AG04450 (cell line): ENCODE measurements at places on chromosomes 7 and 10.

GRCh38 chr7:108102671-108103312, 27.4 kb downstream of the LAMB4 start:
- no peak for DNase-seq

- no peak for DNase-seq
Observed at GRCh38 chr7:88185650-88186049, 34.2 kb downstream of the SRI start.

DNA sequence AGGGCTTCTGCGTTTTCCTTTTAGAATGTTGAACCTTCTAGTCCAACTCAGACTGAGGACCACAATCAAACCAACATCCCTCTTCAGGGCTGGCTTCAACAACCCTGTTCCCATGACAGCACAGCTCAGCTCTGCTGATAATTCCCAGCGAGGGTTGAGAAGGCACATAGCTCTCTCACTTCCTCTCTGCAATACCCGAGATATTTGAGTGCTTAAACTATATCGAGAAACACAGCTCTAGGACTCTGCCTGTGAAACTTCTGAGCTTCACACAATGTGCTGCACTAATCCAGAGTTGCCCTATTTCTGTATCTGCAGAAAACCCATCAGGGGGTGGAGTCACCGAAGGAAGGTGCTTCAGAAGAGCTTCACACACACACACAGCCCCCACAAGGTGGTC, 1.6 kb upstream of the ADARB2 start:
- DNase-seq: no peak

GRCh38 chr7:7330997-7331396, 148.7 kb downstream of the C1GALT1 start:
- no peak for DNase-seq

DNA sequence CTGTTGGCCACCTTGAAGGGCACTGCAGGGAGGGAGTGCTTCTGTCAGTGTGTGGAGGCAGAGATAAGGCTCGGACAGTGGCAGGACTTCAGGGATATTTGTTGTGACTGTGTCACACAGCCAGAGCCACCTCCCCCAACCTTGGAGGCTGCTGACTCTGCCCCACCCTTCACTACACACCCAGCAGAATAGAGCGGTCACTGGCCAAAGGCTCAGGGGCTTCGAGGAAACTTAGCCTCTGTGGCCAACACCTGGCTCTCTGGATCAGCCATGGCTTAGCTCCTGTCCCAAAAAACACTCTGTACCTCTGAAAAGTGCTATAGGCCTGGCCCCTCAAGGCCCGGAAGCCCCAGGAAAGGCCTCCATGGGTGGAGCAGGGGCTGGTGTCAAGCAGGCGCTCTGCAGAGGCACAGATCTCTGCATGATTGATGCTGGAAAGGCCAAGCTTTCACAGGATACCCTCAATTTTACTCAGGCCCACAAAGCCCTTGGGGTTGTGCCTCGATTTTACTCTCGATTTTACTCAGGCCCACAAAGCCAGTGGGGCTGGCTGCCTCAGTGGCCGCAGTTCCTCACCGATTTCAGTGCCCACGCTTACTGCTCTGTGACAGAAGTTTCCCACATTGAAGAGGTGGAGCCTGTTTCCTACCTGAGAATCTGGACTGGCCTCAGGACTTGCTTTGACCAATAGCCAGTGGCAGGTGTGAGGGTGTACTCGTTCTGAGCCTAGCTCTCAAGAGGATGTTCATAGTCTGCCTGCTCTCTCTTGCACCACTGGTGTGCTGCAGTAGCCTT, 113.2 kb upstream of the GPR26 start:
- DNase-seq: no peak

DNA sequence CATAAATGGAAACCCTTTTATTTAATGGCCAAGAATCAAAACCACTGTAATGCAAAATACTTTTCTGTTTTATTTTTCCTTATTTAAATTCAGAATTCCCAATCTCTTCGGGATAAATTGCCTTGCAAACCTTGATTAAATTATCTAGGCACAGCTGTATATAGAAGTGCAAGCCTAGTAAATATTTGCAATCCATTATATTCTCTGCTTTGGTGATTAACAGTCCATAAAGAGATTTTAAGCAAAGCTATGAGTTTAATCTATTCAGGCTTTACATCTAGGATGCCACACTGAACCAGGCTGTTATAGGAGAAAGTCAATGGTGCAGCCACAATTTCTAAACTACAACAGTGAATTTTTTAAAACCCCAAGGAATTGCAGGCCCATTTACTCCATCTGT, 43.6 kb upstream of the THSD7A start:
- no peak for DNase-seq

DNA sequence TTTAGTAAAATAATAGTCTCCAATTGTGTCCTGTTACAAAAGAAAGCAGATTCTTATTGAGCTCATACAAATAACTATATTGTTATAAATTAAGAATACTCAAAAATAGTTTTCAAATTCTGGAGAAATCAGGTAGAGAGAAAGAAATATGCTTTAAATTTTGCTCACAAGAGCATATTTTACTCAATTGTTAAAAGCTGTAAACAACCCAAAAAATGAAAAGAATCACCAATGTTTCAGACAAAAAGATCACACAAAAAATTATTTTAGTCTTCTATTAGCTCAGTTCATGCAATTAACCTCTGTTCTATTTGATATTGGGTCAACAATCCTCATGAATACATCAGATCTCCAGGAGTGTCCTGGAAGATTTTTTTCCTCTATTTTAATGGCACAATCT, 18.6 kb upstream of the TRPV6 start:
- DNase-seq: no peak

- DNase-seq: no peak
Observed at GRCh38 chr7:963236-964078, 9.0 kb upstream of the ADAP1 start.

GRCh38 chr7:149253665-149254064, 8.3 kb upstream of the ZNF783 start:
- DNase-seq: no peak

- DNase-seq: no peak
Observed at GRCh38 chr7:50353201-50353600, 48.7 kb downstream of the IKZF1 start.

DNA sequence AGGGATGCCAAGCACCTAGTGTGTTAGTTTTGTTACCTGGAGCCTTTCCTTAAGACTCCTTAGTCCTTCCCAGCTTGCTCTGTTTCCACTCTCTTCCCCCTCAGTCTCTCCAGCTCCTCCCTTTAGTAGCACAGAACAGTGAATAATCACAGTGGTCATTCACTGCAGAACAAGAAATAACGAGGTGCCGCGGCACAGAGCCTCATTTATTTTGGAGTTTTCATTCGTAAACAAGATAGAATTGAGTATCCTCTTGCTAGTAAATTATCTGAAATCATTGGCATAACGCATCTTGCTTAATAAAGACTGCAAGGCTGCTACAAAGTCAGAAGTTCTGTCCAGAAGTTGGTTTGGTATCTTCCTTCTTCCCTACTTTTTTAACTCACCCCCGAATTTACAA, 129.3 kb upstream of the LANCL2 start:
- DNase-seq: no peak

DNA sequence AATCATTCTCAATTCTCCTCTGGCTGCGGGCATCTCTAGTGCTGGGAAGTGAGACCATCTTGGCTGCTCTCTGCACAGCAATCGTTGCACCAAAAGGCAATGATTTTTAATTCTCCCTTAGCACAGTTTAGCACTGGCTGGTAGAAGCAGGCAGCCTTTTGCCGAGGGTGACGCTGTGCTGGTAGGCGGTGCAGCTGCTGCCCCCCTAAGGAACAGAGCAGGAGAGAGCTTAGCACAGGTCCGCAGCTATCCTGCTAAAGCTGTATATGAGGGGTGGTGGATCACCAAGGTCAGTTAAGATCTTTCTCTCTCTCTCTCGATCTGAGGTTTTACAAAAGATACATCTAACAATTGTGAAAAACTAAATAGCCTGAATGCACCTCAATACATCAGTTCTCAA, 390.1 kb downstream of the GATA3 start:
- no peak for DNase-seq

DNA sequence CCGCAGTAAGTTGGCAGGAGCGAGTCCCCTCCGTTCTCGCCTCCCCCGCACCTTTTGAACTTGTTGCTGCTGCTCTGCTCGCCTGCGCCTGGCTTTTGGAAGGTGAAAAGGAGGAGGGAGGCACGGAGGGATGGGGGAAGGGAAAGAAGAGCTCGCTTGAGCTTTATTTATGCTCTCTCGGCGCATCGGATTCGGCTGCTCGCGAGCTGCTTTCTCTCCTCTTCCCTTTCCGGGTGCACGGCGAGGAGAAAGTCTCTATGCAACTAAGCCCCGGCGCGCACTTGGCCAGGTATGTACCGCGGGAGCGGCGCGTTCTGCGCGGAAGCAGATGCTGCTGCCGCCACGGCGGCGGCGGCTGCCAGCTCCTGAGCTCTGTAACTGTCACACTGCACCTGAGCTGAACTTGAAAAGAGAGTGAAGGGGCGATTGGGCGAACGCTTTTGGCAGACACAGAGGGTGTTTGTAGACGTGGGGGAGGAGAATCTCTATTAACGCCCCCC, 551 bp downstream of the KCND2 start:
- no peak for DNase-seq

DNA sequence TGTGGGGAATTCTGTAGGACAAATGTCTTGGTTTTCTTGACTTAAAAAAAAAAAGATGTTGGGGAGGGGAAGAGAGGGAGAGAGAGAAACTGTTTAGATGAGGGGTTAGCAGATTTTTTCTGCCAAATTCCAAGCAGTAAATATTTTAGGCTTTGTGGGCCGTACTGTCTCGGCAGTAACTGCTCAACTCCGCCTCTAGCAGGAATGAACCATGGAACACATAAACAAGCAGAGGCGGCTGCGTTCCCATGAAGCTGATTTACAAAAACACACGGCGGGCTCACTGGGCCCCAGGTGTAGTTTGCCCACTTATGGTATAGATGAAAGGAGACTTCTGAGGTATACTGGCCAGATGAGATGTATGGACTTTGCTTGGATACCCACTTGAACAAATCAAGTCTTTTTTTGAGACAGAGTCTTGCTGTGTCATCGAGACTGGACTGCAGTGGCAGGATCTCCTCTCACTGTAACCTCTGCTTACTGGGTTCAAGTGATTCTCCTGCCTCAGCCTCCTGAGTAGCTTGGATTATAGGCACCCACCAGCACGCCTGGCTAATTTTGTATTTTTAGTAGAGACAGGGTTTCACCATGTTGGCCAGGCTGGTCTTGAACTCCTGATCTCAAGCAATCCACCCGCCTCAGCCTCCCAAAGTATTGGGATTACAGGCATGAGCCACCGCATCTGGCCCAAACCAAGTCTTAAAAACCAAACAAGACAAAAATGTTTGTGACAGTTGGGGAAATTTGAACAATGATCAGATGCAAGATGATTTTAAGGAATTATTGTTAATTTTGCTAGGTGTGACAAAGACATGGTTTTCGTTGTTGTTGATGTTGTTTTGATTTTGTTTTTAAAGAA, 9.7 kb upstream of the ADAMTS14 start:
- DNase-seq: peak; percentile 62

DNA sequence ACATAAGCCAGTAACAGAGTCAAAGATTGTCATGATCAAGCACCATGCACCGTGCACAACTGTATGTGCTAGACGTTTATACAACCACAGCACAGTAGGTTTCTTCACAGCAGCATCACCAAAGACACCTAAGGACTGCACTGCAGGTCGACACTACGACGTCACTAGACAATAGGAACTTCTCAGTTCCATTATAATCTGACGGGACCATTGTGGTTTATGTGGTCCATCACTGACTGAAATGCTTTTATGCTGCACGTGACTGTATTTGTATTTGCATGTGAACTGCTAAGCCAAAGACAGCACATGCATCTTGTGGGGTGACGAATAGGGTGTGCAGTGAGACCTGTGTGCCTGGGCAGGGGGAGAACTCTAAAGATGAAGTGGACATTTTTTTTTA, 164.9 kb downstream of the PARD3 start:
- no peak for DNase-seq

DNA sequence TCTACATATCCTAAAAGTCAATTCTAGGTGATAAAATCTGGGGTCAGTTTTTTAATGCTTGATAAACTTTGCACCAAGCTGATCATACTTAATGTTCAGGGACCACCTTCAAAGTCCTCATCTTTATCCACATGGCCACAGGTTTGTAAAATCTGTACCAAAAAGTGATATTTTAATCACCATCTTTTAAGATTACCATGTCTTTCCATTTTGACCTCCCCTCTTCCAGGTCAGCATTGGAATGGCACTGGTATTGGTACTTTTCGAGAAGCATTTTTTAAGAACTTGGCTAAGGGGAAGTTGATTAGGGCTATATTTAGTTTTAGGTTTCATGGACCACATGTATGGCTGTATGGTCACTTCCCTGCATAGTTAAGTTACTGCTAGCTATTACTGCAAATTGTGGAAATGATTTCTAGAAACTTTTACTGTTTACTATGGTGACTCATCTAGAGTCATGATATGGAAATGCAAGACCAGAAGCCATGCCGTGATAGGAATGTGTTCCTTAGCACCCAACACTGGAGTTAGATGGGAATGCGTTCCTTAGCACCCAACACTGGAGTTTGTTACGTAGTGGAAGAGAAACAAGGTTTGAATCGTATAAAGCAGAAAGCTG, 50.8 kb upstream of the ABLIM1 start:
- DNase-seq: peak; percentile 48

DNA sequence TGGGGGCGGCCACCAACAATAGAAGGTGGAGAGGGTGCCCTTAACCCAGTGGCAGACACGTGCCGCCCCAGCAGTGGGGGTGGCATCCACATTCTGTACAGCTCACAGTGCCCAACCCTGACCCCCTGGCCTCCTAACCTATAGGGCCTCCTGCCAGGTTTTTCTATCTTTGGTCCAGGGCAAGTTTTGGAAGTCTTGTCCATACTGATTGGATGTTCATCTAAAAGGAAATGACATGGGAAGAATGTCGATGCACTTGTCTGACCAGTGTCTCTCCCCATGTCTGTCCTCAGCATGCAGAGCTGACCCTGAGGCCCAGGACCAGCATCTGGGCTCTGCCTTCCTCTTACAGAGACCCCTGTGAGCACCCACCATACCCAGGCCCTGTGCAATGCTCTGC, 32.3 kb upstream of the ANTXRL start:
- no peak for DNase-seq

- DNase-seq: no peak
Observed at GRCh38 chr10:77267703-77268675, 369.6 kb downstream of the KCNMA1 start.

DNA sequence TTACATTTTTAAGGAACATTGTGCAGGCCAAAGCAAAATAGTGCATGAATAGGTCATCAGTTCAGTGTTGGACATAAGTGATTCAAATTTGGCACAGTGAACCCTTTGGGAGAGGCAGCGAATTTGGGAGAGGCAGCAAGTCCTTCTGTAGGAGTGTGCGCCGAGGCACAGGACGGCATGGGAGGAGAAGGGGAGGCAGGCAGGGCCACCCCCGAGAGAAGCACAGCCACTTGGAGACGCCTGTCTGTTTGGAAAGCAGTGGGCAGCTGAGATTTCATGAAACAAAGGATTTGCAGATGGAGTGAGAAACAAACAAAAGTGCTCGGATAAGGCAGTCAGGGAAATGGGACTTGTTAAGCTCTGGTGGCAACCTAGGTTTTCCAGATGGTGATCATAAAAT, 30.6 kb downstream of the VIPR2 start:
- no peak for DNase-seq
